ENCODE measurements at places on chromosomes 2 and 18. TPM values are rescaled to one million over a fixed set of nuclear protein-coding genes. Genes with fewer than 3 reads are reported as not detected.

REG3G gene
- not detected for total RNA-seq

SAG gene
- not detected for total RNA-seq

GRCh38 chr2:134599236-134599635 lies 119.6 kb downstream of the TMEM163 start:
- no peak overlapping the region for H3K4me3 ChIP-seq
- peaks cover 2% of the 10 kb centered on the region for H3K27me3 ChIP-seq
- DNase-seq: no peak
- no peaks in the 10 kb centered on the region for H3K4me1 ChIP-seq

DNA sequence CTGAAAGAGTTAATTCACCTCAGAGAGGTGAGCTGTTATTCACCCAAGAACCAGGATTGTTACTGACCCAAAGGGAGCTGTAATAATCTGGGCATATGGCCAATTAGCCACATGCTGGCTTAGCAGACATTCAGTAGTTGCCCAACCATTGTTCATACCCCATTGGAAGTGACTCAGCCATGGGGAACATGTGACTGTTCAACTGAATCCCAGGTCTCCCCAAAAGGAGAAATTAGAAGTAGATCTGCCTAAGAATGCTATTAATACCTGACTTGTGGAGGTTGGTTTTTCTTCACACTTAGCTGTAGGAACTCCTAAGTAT lies 272.6 kb upstream of the UBE2E3 start:
- no peak for DNase-seq
- no peak overlapping the region for H3K27ac ChIP-seq
- no peaks in the 10 kb centered on the region for H3K4me1 ChIP-seq

- no peaks in the 10 kb centered on the region for H3K36me3 ChIP-seq
- H3K27ac ChIP-seq: no peak overlapping the region
- H3K4me1 ChIP-seq: no peaks in the 10 kb centered on the region
- H3K4me3 ChIP-seq: no peak overlapping the region
Observed at GRCh38 chr2:207983641-207984042, 41.7 kb downstream of the PLEKHM3 start.

- H3K27ac ChIP-seq: no peak overlapping the region
- H3K36me3 ChIP-seq: no peaks in the 10 kb centered on the region
- H3K27me3 ChIP-seq: no peaks in the 10 kb centered on the region
- no peak overlapping the region for H3K4me3 ChIP-seq
Observed at GRCh38 chr2:63537306-63537705, 51.0 kb downstream of the WDPCP start.

BCL11A gene
- total RNA-seq: 0.15 TPM

FBXO36 gene
- total RNA-seq: 0.95 TPM

MGAT5 gene
- total RNA-seq: 42.4 TPM

- H3K36me3 ChIP-seq: no peaks in the 10 kb centered on the region
- no peaks in the 10 kb centered on the region for H3K4me1 ChIP-seq
- no peak overlapping the region for H3K27ac ChIP-seq
- no peak for DNase-seq
- H3K4me3 ChIP-seq: no peak overlapping the region
Observed at GRCh38 chr2:29782549-29783458, 138.6 kb downstream of the ALK start.

BOK gene
- not detected for total RNA-seq

TRIM43 gene
- total RNA-seq: not detected

- H3K4me1 ChIP-seq: no peaks in the 10 kb centered on the region
- no peak for DNase-seq
- H3K4me3 ChIP-seq: no peak overlapping the region
- no peaks in the 10 kb centered on the region for H3K36me3 ChIP-seq
- no peak overlapping the region for H3K27ac ChIP-seq
Observed at GRCh38 chr18:67778016-67778415, 261.5 kb upstream of the DSEL start.

DSEL gene
- 0.24 TPM for total RNA-seq

DNA sequence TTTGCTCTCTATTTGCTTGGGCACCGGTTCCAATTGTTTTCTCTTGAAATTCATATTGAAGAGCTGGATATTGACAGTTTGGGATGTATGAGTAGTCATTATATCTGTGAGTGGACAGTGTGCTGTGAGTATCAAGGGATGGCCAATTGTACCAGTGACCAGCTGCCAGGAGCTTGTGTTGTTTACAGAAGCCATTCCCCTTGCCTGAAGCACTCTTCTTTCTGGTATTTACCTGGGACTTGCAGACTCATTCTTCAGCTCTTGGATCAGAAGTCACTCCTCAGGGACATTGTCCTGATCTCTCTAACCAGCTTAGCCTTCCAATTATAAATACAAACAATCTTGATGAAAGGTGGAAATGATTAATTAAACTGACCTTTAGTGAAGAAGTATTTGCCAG lies 438.3 kb upstream of the LRATD1 start:
- no peaks in the 10 kb centered on the region for H3K4me1 ChIP-seq
- H3K27me3 ChIP-seq: no peaks in the 10 kb centered on the region
- H3K36me3 ChIP-seq: no peaks in the 10 kb centered on the region
- no peak for DNase-seq
- no peak overlapping the region for H3K4me3 ChIP-seq

RPS27A gene
- total RNA-seq: 1,172 TPM

WDPCP gene
- total RNA-seq: 7.9 TPM

DNA sequence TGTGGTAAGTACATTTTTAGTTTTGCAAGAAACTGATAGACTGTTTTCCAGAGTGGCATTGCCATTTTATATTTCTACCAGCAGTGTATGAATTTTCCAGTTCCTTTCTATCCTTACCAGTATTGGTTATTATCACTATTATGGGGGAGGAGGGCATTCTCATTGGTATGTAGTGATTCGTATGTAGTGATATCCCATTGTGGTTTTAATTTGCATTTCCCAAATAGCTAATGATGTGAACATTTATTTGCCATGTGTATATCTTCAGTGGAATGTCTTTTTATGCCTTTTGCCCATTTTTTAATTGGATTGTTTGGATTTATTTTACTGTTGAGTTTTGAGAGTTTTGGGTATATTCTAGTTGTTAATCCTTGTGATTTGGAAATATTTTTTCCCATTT lies 16.9 kb downstream of the EIF5B start:
- no peak for DNase-seq
- no peaks in the 10 kb centered on the region for H3K36me3 ChIP-seq
- peaks cover 29% of the 10 kb centered on the region for H3K4me1 ChIP-seq
- H3K27me3 ChIP-seq: no peaks in the 10 kb centered on the region
- H3K4me3 ChIP-seq: no peak overlapping the region
- no peak overlapping the region for H3K27ac ChIP-seq

DNA sequence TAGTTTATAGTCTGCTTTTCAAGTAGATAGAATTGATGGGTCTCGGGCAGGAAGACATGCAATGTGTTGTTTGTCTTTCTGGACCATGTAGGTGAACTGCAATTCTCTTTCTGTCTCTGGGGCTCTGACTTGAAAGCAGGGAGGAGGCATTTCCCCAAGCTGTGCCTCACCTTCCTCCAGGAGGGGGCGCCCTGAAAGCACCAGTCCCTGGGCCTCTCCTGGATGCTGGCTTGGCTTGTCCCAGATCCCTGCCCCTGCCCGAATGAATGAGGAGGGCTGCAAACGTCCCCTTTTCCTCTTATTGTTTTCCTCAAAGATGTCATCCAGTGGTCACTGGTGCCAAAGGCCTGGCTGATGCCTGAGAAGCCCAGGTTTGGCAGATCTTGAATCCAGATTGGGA lies 270.6 kb downstream of the CELF4 start:
- no peak overlapping the region for H3K4me3 ChIP-seq
- H3K27me3 ChIP-seq: no peaks in the 10 kb centered on the region
- H3K4me1 ChIP-seq: no peaks in the 10 kb centered on the region
- DNase-seq: no peak

EHD3 gene
- total RNA-seq: 2.3 TPM

DNA sequence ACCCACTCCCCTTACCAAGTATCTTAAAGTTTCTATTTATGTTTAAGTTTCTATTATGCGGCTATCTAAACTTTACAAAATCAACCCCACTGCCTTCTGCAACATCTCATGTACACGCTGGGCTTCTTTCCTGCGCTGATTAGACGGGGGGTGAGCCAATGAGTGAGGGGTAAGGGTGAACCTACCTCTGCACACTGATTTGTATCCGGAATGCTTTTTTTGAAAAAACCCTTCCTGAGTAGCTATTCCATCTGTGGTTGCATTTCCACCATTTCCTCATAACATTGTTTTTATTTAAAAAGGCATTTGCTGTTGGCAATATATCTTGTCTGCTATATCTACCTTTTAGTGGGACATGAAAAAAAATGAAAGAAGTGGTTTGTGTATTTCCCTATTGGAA lies 6.3 kb downstream of the ALPG start:
- no peak overlapping the region for H3K4me3 ChIP-seq
- no peak for DNase-seq
- H3K27me3 ChIP-seq: no peaks in the 10 kb centered on the region
- no peak overlapping the region for H3K27ac ChIP-seq

DNA sequence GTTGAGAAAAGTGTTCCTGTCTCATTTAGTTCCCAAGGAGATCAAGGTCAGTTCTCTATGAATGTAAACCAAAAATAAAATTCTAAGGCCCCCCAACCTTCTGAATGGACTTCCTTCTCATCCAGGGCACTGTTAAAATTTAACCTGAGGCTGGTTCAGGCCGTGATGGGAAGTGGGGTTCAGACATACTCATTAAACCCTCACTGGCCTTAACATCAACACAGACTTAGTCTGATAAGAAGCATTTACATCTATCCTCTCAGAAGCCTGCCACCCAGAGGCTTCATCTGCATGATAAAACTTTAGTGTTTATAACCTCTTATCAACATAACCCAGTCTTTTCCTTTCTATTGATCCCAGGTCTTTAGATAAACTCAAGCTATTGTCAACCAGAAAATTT lies 22.4 kb downstream of the ITSN2 start:
- no peak overlapping the region for H3K4me3 ChIP-seq
- H3K27ac ChIP-seq: no peak overlapping the region
- peaks cover 4% of the 10 kb centered on the region for H3K36me3 ChIP-seq
- DNase-seq: no peak
- H3K27me3 ChIP-seq: no peaks in the 10 kb centered on the region
- peaks cover 14% of the 10 kb centered on the region for H3K4me1 ChIP-seq

DSC2 gene
- total RNA-seq: not detected

SCG2 gene
- total RNA-seq: not detected

DNA sequence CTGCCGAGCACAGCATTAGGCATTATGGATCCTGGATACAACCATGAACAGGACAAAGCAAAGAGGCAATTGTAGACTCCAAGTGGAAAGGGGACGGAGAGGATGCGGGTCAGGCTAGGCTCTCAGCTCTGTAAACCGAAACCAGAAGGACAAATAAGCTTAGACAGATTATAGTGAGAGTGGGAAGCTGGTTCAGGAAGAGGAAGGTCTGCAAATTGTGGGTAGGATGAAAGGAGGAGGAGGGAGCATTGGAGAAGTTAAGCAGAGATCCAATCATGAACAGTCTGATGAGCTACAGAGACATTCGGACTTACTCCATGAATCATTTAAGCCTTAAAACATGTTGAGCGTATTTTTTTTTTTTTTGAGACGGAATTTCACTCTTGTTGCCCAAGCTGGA lies 3.0 kb downstream of the MSH6 start:
- H3K27ac ChIP-seq: no peak overlapping the region
- peaks cover 19% of the 10 kb centered on the region for H3K4me1 ChIP-seq
- no peak for DNase-seq
- no peaks in the 10 kb centered on the region for H3K27me3 ChIP-seq

GRCh38 chr2:160471950-160472349 lies 21.7 kb downstream of the RBMS1 start:
- H3K4me1 ChIP-seq: peaks cover 39% of the 10 kb centered on the region
- no peak overlapping the region for H3K27ac ChIP-seq
- DNase-seq: no peak
- no peaks in the 10 kb centered on the region for H3K36me3 ChIP-seq

MEX3C gene
- 68.6 TPM for total RNA-seq
